ENCODE measurements at places on chromosomes 16 and 17. TPM values are rescaled to one million over a fixed set of nuclear protein-coding genes. Genes with fewer than 3 reads are reported as not detected.

SLC16A6 gene
- 0.53 TPM for total RNA-seq

IRX3 gene
- 5.5 TPM for total RNA-seq

KRTAP2-3 gene
- not detected for total RNA-seq

KRT15 gene
- 2.8 TPM for total RNA-seq

KRT23 gene
- total RNA-seq = 0.08 TPM

GSDMA gene
- not detected for total RNA-seq

DNAAF8 gene
- total RNA-seq = 1.0 TPM

TEKT1 gene
- not detected for total RNA-seq

TENT4B gene
- 11.8 TPM for total RNA-seq

HS3ST3B1 gene
- total RNA-seq = 0.42 TPM

ZNF785 gene
- not detected for total RNA-seq

PTX4 gene
- not detected for total RNA-seq

TBX2 gene
- total RNA-seq = 6.6 TPM

WFDC1 gene
- not detected for total RNA-seq

KRT32 gene
- not detected for total RNA-seq

SECTM1 gene
- total RNA-seq = 1.1 TPM

SEPTIN1 gene
- 0.58 TPM for total RNA-seq

PDPK1 gene
- total RNA-seq = 21.2 TPM
